Activated T-cell treated with anti-CD3 and anti-CD28 coated beads, Interleukin-2, amount 50 U/mL, for 4 hours (primary cell): ENCODE measurements at places on chromosomes 6 and 20.

GRCh38 chr6:149094934-149095351 is 222.6 kb upstream of the TAB2 start:
- DNase-seq, result no peak

DNA sequence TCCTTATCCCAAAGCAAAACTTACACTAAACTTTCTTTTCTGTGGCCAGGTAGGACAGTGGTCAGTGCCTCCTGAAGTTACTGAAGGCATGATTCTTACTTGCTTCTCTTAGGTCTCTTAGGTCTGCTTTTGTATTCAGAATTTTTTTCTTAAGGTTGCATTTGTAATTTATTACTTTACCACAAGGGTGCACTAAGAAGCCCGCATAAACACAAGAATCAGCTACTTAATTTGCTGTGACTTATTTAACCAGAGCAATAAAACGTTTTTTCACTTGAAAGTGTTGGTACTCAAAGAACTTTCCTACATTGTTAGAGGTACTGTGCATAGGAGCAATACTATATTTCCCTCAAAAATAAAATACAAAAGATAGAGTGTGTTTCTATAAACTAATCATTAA is 75.4 kb upstream of the LAMA2 start:
- no peak for DNase-seq

DNA sequence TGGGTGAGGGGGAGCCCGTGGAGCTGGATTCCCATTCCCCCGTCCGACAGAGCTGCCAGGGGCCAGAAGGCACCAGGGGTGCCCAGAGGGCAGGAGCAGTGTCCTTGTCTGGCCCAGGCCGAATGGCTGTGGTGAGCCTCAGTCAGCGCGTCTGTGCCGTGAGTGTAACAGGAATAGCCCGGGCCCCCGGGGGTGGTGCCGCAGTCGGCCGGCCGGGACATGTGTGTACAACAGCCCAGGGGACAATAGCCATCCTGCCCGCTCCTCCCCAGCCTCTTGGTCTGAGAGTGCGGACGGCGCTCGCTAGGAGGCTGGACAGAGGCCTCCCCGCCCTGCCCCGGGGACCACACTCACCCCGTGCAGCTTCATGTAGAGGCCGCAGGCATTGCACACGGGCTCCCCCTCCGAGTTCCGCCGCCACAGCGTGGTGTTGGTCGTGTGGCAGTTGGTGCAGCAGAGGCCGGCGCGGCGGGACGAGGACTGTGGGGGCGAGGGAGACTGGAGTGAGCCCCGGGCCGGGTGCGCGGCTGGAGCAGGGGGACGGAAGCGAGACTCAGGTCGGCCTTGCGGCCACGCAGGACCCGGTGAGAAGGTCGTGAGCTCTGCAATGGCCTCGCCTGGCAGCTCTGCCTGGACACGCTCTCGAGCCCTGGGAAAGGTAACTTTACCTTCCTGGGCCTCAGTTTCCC is 9.6 kb downstream of the GATA5 start:
- no peak for DNase-seq

DNA sequence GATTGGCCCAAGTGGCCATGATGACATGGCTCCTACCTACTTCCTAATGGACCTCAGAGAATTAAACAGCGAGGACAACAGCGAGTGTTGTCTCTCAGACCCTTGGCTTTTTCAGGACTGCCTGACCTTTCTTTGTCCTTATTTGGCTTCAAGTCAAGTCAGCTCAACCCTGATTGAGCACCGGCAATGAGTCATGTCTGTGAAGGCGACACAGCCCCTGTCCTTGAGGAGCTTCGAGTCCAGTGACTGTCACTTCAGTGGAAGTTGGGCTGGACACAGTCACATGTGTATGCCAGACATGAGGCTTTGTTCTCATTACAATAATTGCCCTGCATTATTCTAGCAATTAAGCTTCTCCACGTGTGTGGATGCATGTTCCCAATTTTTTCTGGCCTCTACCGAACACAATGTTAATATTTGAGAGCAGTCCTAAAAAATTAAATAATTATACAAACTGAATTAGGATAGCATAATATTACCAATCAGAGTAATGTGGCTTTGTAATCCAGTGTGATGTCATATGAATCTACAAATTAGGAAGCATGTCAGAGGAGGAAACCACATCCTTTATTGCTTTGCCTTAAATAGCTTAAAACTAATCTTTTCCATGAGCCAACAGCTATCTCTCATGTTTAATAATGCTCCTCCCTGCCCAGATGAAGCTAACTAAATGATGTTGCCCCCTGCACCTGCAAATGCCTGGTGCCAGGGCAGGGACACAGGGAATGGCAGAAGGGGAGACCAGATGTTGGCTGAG is 178.6 kb downstream of the CDH26 start:
- no peak for DNase-seq

- peak; percentile 46 for DNase-seq
Observed at GRCh38 chr6:14660806-14661579, 543.4 kb downstream of the CD83 start.

GRCh38 chr6:27157459-27158315 is 89.8 kb upstream of the PRSS16 start:
- DNase-seq, result peak; percentile 78

DNA sequence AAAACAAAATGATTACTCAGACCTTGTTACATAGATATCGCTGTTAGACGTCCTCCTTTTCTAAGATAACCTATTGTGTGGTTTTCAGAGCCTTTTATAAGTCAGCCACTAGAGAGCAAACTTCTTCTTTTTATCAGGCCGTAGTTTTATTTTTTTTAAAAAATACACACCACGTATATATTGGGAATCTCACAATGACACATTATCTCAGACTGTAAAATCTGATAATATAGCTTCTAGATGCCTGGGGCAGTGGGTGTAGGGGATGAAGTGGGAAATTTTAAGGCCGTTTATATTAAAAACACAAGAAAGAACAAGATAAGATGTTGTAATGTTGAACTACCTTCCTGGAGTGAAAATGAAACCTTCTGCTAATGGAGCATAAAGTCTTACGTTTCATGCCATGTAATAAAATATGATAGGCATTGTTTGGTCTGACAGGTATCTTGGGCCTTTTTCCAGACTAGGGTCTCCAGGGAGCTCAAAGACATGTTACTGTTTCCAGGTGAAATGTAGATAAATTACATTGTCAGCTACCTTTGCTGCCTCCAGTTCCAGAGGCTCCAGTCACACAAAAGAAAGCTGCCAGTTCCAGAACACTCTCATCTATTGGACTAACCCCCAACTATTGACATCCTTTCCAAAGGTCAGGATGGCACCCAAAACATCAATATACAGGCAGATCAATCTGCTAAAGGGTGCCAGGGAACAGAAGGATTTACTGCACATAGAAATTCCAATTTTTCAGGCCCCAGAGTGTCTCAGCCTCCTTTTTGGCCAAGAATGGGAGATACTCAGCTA is 130.2 kb upstream of the AKIRIN2 start:
- DNase-seq, result no peak

GRCh38 chr6:51494342-51494741 is 593.1 kb downstream of the PKHD1 start:
- no peak for DNase-seq

- DNase-seq, result no peak
Observed at GRCh38 chr20:63829603-63829944, 1.5 kb downstream of the ZBTB46 start.

DNA sequence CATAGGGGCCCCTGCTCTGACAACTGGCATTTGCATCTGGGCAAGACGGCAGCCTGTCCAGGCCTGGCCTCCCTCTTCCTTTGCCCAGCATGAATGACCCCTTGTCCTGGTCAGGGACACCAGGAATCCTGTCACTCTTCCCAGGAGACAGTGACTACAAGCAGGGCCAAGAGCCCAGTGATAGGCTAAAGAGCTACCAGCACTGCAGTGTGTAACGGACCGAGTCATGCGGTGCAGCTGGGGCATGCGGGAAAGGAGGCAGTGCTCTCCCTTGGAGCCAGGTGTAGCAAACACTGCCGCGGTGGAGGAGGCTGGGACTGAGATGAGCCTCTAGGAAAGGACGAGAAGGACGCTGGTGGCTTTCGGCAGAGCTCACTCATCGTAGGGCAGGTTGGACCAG is 38.7 kb upstream of the DSP start:
- DNase-seq, result no peak

DNA sequence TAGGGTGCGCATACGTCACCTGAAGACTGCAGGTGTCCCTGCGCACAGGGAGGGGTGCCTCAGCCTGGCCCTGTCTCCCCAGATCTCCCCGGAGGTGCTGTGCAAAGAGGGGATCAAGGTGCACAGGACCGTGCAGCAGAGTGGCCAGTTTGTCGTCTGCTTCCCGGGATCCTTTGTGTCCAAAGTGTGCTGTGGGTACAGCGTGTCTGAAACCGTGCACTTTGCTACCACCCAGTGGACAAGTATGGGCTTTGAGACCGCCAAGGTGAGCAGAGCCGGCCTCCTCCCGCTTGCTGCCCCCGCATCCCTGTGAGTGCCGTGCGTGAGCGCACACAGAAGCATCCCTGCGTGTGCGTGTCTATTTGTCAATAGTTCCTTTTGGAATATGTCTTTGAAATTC is 150.7 kb downstream of the DTNBP1 start:
- DNase-seq, result no peak

- no peak for DNase-seq
Observed at GRCh38 chr20:8933381-8933807, 135.5 kb upstream of the PLCB4 start.

DNA sequence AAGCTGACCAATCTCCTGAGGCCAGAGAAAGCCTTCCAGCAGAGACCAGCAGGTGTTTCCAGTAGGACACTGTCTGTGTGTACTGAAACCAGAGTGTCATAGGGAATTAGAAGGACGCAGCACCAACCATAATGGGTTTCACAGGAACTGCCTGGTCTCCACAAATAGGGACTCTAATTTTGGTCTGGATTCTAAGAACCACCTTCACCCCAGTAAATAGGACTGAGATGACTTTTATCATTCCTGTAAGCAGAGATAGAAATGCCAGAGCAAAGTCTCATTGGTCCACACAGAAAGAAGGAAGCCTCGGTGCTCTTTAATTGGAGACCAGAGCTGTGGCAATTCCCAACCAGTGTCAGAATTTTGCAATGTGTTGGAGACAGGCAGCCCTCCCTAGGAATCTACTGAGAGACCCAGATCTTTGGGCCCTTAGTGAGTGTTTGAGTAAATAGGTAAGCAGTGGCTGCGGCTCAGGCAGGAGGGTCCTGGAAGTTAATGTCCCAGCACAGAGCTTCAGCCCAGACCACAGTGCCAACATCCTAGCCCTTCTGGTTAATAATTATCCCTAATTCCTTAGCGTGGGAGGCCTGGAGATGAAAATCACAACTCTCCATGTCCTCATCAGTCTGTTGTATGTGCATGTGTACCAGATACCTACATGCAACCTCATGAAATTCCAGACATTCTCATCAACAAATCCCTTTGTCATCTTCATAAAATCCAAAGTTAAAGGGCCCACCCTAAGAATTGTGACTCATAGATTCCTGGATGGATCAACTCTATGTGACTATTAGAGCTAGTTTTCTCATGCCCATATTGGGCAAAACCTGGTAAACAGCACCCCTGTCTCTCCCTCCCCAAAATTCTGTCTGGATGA is 81.2 kb downstream of the UNC5CL start:
- DNase-seq, result no peak

DNA sequence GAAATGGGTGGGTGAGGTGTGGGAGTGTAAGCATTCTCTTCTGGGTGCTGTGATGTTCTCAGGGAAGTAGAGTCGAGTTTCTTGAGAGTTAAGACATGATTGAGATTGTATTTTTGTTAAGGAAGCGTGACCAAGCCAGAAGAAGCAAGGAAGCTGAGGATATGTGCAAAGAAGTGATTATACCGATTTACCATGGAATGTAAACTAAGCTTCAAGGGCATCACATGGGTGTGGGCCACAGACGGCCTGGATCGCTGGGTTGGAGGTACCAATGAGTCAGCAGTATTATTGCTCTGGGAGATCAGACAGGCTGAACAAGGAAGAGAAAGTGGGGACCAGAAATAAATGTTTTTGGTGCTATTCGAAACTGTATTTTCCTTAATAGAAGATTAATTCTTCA is 184.1 kb upstream of the GMDS start:
- no peak for DNase-seq

DNA sequence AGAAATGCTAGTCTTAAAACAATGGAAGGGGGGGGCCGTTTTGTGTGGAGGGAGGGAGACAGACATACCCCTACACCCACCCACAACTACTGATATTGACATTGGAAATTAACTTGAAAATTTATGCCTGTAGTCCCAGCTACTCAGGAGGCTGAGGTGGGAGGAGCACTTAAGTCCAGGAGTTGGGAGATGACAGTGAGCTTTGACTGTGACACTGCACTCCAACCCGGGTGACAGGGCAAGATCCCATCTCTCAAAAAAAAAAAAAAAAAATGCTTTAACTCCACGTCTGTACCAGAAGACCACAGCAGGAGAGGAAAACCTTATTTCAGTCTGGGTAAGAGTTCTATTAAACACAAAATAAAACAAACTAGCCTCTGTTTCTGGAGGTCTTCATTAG is 2.2 kb downstream of the TBC1D20 start:
- no peak for DNase-seq

DNA sequence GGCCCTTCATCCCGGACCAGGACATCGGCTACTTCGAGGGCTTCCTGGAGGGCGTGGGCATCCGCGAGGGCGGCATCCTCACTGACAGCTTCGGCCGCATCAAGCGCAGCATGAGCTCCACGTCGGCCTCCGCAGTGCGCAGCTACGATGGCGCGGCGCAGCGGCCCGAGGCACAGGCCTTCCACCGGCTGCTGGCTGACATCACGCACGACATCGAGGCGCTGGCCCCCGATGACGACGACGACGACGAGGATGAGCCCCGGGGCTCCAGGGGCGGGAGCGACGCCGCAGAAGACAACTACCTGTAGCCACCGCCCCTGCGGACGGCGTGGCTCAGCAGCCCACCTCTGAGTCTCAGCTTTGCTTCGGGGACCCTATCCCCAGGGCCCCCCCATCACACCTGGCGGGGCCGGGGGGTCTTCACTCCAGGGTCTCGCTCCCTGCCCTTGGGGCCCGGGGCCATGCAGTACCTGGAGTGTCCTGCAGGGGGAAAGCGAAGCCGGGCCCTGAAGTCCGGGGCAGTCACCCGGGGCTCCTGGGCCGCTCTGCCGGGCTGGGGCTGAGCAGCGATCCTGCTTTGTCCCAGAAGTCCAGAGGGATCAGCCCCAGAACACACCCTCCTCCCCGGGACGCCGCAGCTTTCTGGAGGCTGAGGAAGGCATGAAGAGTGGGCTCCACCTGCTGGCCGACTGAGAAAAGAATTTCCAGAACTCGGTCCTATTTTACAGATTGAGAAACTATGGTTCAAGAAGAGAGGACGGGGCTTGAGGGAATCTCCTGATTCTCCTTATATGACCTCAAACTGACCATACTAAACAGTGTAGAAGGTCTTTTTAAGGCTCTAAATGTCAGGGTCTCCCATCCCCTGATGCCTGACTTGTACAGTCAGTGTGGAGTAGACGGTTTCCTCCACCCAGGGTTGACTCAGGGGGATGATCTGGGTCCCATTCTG is 20.8 kb upstream of the HCK start:
- peak; percentile 47 for DNase-seq

- DNase-seq, result no peak
Observed at GRCh38 chr6:145977881-145978280, 13.7 kb upstream of the SHPRH start.

DNA sequence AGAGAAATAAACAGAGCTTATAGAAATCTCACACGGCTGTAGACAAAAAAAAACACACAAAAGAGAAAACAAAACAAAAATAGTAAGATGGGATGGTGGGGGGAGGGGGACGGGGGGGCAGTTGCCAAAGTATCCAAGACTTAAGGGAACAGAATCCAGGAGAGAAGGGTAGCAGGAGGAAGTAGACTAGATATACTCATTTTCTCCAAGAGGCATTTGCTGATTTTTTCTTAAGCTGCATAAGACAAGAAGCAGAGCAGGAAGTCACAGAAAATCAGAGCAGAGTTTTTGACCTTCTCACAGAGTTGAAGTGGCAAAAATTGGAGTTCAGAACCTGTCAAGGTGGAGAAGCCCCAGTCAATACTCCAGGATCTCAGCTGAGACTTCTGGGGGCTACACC is 237.7 kb downstream of the HIVEP2 start:
- DNase-seq, result no peak
